M059J (cell line): ENCODE measurements at places on chromosomes 13 and 19. TPM values are rescaled to one million over a fixed set of nuclear protein-coding genes. Genes with fewer than 3 reads are reported as not detected.

The MUC16 gene
- not detected in 2 replicates for total RNA-seq

The ZSCAN4 gene
- not detected in 2 replicates for total RNA-seq

The NOVA2 gene
- 0.10 TPM in 2 replicates for total RNA-seq

The ZNF709 gene
- total RNA-seq, result 2.1 and 3.2 TPM in 2 replicates

The HSD17B14 gene
- total RNA-seq, result 20.9 and 22.7 TPM in 2 replicates

The ZNF724 gene
- 11.1 and 14.0 TPM in 2 replicates for total RNA-seq

The SULT2B1 gene
- not detected in 2 replicates for total RNA-seq

DNA sequence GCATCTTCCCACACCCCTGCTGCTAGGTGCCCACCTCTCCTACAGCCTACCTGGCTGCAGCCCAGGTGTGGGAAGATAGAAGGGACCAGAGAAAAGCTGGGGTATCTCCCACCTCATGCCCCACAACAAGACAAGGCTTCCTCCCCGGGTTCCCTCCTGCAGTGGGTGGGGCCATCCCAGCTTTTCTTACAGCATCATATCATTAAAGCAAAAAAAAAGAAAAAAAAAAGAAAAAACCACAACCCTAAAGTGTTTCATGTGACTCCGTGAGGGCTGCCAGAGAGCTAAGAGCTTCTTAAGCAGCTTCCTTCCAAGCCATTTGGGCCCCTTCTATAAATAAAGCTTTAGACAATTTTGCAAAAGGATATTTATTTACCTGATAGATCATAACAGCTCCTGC, 455.4 kb upstream of the TSHZ3 start:
- DNase-seq, result no peak

- peak; percentile 62 for DNase-seq
Observed at GRCh38 chr19:2315818-2316353, 7.9 kb upstream of the LINGO3 start.

DNA sequence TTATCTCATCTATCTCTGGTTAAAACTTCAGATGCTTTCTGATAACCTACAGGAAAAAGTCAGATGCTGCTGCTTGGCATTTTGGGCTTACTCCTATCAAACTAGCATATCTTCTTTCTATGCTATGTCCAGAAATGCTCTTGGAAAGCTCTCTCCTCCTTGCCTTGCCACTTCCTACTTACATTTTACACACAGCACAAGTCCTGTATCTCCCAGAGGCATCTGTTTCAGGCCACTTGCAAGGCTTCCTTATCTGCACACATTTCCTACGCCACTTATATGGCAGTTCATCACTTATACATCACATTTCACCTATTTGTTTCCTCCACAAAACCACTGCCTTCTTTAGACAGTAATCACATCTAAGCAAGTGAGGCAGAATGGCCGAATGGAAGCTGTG, 220.3 kb downstream of the DNAJC15 start:
- no peak for DNase-seq

DNA sequence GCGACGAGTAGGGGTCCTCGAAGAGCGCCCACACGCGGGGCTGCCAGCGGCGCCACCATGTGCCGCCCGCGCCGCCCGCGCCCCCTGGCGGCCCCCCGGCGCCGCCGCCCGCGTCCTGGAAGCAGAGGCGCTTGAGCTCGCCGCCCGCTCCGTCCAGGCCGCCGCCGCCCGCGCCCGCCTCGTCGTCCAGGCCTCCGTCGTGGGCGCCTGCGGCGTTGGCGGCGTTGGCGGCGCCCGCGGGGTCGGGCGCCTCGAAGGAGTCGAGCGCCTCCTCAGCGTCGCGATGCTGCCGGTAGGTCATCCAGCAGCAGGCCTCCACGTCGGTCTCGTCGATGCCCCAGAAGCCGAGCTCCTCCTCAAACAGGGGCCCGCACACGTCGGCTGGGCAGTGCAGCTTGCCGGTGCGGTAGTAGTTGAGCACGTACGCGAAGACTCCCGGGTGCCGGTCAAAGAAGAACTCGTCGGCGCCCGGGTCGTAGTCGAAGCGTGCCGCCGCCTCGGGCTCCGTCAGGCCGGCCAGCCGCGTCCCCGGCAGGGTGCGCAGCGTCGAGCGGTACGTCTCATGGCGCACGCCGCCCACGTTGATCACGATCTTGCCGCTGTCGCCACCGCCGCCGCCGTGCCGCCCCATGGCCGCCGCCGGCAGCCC, 829 bp downstream of the KCNC3 start:
- no peak for DNase-seq

- no peak for DNase-seq
Observed at GRCh38 chr13:40370661-40371060, 295.8 kb downstream of the FOXO1 start.

GRCh38 chr13:110261166-110262081, 45.5 kb downstream of the COL4A1 start:
- no peak for DNase-seq

GRCh38 chr13:29499506-29500165, 95.9 kb downstream of the SLC7A1 start:
- no peak for DNase-seq

GRCh38 chr13:25062479-25062878, 33.5 kb upstream of the PABPC3 start:
- DNase-seq, result no peak

- no peak for DNase-seq
Observed at GRCh38 chr19:8000298-8001038, 5.0 kb downstream of the ELAVL1 start.

DNA sequence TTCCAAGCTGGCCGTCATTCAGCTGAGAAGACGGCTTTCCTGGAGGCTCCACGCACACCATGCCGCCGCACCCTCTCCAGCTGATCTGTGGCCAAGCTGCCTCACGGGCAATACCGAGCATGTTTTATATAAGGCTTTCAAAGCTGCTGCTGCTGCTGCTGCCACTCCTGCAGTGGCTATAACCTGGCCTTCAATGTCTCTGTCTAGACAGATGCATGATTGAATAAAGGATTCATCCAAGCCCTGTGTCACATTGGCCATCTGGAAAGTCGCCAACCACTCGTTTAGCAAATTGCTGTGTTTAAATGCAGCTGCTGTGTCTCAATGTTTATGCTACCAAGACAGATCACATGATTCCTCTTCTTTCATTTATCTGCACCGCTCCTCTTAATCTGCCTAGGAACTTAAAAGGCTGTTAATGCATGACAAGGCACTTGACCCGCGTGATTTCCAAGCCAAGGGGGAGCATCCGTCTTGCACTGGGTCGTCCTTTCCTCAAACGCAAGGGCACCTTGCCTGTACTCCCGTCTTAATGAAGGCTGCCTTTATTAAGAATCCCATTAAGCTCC, 114.3 kb downstream of the TEX26 start:
- DNase-seq, result peak; percentile 68

- peak; percentile 21 for DNase-seq
Observed at GRCh38 chr13:92802776-92803175, 423.8 kb upstream of the GPC6 start.

DNA sequence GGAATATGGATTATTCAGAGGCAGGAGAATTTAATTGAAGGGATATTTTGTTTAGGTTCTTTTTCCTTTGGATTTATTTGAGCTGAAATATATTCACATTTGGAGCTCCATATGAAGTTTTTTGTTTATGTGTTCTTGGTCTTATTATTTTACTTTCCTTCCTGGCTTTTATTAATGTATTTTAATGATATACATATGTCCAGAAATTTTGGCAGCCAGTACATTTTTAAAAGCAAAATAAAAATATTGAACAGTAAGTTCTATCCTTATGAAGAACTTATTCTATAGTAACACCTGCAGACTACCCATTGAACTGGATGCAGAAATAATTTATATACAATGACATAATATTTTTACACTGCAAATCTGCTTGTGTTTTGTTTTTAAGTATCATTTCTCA, 323.6 kb downstream of the GPC6 start:
- no peak for DNase-seq

DNA sequence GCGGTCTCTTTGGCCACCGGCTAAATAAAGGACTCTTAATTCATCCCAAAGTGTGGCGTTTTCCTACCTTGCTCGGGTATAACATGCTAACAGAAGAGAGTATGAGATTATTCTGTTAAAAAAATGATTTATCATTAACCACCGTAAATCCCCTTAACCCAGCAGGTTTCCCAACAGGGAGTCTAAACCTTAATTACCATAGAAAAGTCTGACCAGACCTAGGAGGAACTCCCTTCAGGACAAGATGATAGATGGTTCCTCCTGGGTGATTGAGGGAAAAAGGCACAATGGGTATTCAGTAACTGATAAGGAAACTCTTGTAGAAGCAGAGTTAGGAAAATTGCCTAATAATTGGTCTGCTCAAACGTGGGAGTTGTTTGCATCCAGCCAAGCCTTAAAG, 193.7 kb downstream of the ZNF737 start:
- DNase-seq, result no peak

GRCh38 chr13:83281654-83282053, 600.6 kb downstream of the SLITRK1 start:
- no peak for DNase-seq

DNA sequence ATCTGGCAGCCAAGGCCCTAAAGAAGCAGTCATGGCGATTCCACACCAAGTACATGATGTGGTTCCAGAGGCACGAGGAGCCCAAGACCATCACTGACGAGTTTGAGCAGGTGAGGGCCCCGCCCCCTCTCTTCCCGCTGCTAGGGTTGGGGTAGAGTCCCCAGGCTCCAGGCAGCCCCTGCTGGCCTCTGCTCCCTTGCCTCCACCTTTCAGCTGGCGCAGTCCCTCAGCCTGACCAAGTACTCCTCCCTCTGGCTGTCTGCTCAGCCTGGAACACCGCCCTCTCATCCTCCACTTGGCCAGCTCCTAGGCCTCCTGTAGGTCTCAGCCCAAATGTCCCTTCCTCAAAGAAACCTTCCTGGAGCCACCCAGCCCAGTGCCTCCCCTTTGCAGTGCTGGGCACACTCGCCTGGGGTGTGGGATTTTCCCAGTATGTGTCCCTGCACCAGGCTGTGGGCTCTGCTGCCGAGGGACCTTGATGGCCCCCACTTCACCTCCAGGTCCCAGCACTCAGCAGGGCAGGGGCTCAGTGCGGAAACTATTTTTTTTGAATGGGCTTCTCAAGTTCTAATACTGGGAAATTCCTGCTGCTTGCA, 5.7 kb downstream of the LENG1 start:
- DNase-seq, result no peak
